Daoy (cell line): ENCODE measurements at places on chromosomes 13 and 19. TPM values are rescaled to one million over a fixed set of nuclear protein-coding genes. Genes with fewer than 3 reads are reported as not detected.

DNA sequence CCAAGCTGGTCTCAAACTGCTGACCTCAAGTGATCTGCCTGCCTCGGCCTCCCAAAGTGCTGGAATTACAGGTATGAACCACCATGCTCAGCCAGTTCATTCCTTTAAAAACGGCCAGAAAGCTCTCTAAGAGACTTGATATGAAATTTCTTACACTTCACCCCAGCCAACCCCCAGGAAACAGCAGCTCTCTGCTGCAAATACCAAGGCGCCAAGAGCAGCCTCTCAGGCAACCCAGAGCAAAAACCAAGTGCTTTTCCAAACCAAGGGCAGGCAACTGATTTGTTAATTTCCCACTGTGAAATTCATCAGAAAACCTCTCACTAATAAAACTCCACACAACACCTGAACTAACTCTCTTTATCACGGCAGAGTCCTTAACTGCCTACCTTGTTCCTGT is 44.9 kb downstream of the LATS2 start:
- no peak for DNase-seq

DNA sequence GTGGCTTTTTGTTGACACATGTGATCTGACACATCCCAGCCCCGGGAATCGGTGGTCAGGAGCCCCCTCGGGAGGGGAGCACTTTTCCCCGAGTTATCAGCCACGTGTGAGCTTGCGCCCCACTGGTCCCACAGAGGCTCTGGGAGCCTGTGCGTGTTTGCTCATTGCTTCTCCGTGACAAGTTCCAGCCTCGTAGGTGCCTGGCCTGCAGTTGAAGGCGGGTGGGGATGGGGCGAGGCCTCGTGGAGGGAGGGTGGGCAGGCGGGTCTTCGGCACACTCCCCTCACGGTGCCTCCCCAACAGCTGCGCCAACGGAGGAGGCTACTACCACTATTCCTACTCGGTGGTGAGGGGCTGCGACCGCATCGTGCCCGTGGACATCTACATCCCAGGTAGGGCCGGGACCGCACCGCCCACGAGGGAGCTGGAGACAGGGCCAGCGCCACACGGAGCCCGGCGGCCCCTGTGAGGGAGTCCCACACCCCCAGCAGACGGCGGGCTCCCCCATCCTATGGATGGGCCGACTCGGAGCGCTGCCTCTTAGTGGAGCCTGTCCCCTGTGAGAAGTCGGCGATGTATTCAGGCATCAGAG is 8.3 kb downstream of the GAMT start:
- no peak for DNase-seq

- DNase-seq: no peak
These were observed 172.0 kb downstream of the DLEU7 start for GRCh38 chr13:50671497-50671850.

DNA sequence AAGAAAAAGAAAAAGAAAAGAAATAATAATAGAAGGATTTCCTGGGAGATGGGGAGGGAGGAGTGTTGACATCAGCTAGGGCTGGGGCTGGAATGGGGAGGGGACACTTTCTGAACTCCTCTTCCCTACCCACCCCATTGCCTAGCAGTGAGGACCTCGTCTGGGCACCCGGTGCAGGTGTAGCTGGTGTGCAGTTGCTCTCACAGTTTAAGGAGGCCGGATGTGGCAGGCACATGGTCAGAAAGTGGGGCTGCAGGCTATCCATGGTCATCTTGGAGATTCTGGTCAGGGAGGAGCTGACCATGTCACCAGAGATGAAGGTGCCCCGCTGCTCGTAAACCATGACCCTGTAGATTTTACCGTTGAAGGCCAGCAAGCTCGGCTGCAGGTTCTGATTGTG is 8.5 kb upstream of the TUBB4A start:
- DNase-seq: no peak

GRCh38 chr13:28392896-28393505 is 101.9 kb downstream of the FLT1 start:
- no peak for DNase-seq

DNA sequence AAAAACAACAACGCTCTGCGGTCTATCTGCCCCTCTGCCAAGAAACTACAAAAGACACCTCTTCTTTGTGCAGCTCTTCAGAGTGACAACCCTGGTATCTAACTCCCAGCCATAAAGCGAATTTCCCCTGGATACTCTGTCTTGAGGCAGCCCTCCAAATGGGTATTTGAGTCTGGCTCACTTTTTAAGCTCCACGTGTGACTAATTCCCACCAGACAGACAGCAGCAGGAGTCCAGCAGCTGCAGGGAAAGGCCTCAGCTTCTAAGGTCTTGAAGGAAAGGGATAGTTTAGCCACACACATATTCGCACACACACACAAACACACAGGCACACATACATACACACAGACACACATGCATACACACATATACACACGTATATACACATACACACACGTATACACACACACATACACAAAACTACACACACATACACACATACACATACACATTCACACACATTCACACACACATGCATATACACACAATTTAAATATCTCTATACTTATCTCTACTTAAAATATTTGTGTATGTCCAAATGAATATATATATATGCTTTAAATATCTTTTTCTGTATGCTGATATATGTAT is 188.8 kb downstream of the TSHZ3 start:
- no peak for DNase-seq

DNA sequence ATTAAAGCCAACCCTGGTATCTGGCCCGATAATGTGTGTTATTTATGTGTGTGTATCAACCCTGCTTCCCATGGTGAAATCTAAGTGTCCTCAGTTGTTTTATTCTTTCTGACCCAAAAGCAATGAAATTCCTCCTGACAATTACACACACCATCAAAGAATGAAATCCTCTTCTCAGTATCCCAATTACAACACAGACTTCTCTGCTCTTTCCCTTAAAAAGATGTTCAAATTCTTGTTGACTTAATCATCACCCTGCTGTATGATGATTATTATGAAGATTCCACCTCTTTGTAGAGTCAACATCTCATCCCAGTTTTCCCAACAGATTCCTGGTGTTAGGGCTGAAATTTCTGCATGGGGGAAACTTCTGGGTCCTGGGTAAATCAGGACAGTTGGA is 8.9 kb upstream of the TRPC4 start:
- no peak for DNase-seq

DNA sequence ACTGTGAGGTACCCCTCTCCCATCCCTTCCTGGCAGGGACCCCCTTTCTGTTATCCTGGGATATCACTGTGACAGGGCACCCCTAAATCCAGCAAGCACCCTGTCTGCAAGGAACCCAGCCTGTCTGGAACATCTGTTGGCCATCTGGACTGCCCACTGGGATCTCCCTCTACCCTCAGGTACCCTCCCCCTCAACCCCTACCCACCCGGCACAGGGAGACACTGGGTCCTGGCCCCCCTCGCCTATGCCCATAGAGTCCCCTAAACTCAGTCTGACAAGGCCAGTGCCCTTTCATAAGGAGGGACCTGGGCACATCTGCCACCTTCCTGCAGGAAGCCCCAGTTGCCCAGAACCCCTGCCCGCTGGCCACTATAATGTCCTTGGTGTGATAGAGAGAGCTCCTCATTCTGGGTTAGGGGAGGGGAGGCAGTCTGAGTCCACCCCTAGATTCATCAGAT is 2.8 kb upstream of the SLC27A5 start:
- no peak for DNase-seq

- no peak for DNase-seq
These were observed 230.7 kb downstream of the NDFIP2 start for GRCh38 chr13:79711631-79712030.

DNA sequence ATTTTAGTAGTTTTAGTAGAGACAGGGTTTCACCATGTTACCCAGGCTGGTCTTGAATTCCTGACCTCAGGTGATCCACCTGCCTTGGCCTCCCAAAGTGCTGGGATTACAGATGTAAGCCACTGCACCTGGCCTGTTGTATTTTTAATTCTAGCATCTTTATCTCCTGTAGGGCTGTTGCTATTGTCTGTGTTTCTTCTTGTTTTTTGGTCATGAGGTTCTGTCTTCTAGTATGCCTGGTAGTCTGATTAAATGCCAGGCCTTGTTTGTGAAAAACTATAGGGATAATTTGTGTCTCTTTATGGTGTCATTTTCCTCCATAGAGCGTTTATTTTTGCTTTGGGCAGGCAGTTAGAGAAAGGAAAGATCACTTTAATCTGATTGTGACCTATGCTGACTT is 3.1 kb downstream of the ARHGEF18 start:
- no peak for DNase-seq

GRCh38 chr13:106536244-106537034 is 977 bp upstream of the EFNB2 start:
- DNase-seq: peak; percentile 89

EXOSC5 gene
- 74.3 and 90.0 TPM in 2 replicates for total RNA-seq

C1QTNF9 gene
- total RNA-seq: not detected in 2 replicates

ADGRE3 gene
- not detected in 2 replicates for total RNA-seq

CCNA1 gene
- 3.1 and 4.9 TPM in 2 replicates for total RNA-seq

SYNGR4 gene
- total RNA-seq: not detected in 2 replicates

CEACAM21 gene
- 0.12 TPM in 1 of 2 replicates, not detected in the other for total RNA-seq

EBI3 gene
- total RNA-seq: 3.0 and 7.0 TPM in 2 replicates

RLN3 gene
- total RNA-seq: not detected in 2 replicates

SPACA4 gene
- total RNA-seq: not detected in 2 replicates
